ENCODE measurements at places on chromosomes 1 and 21. TPM values are rescaled to one million over a fixed set of nuclear protein-coding genes. Genes with fewer than 3 reads are reported as not detected.
A peak's percentile ranks its signal among the peaks of the same experiment; 100 is the strongest.

- DNase-seq = peak; percentile 64
These were observed 8.3 kb upstream of the C8B start for GRCh38 chr1:56973923-56974742.

DNA sequence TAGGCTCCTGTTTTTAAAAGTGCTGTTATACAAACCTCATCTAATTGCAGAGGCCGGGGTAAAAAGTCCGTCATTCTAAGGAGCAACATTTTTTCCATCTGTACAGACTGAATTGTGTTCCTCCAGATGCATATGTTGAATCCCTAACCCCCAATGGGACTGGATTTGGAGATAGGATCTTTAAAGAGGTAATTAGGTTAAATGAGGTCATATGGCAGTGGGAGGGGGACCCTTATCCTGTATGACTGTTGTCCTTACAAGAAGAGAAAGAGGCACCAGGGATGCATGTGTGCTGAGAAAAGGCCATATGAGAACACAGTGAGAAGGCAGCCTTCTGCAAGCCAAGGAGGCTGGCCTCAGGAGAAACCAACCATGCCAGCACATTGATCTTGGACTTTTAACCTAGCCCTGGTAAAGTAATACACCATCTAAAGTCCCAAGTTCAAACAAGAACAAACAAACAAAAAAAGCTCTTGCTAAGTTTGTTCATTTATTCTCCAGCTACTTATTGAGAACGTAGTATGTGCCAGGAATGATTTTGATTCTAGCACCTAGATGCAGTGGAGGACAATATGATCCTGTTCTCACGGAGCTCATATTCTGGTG is 352.4 kb downstream of the NTNG1 start:
- no peak for DNase-seq

MIXL1 gene
- not detected for total RNA-seq

GRCh38 chr1:209168204-209168603 is 415.3 kb upstream of the CAMK1G start:
- no peak for DNase-seq

GSTM4 gene
- total RNA-seq = 25.1 TPM

GRCh38 chr1:217891966-217892365 is 260.8 kb downstream of the SPATA17 start:
- DNase-seq = no peak

GRCh38 chr1:82718719-82719419 is 918.1 kb downstream of the ADGRL2 start:
- no peak for DNase-seq

DNA sequence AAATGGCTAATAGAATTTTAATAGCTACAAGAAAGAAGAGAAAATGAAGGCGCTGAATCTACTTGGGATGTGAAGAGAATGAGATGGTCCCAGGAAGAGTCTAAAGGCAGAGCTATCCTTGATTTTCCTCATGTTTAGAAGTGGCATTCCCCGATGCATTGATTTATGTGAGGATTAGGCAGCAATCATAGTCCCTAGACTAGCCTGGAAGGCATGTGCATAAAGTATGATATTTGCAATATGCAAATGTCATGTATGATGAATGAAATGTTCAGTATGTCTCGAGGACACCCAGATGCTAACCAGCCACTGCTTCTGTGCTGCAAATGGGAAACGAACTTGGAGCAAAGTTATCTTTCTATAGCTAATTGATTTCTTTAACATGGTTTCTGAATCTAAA is 641.5 kb upstream of the PLXNA2 start:
- no peak for DNase-seq

F13B gene
- total RNA-seq = not detected

- no peak for DNase-seq
These were observed 7.2 kb downstream of the PKP1 start for GRCh38 chr1:201290551-201290950.

DNA sequence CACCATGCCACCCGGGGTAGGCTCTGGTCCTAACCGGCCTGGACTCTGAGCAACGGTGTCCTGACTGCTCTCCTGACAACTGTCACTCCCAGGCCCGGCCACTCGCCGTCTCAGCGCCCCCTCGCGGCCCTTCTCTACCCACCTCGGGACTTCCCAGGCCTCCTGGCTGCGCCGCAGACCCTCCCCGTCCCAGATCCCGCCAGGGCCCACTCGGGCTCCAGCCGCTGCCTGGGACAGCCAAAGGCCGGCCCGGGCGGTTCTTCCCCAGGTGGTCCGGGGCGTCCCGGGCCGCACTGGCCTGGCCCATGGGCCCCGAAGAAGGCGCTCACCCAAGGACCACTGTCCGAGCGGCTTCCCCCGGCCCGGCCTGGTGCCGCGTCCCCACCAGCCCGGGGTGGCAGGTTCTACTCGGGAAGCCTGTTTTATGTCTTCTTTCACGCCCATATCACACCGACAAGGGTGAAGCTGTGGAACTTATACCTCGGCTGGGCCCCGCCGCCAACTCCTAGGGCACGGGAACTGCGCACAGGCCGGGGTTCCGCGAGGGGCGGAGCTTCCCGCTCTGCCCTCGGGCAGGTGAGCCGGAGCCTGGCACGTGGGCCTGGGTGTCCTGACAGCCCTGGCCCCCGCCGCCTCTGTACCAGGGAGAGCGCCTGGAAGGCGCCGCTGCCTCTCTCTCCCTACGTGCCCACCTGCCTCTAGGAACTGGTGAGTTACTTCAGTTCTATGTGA is 138.3 kb downstream of the TTLL7 start:
- DNase-seq = peak; percentile 65

DNA sequence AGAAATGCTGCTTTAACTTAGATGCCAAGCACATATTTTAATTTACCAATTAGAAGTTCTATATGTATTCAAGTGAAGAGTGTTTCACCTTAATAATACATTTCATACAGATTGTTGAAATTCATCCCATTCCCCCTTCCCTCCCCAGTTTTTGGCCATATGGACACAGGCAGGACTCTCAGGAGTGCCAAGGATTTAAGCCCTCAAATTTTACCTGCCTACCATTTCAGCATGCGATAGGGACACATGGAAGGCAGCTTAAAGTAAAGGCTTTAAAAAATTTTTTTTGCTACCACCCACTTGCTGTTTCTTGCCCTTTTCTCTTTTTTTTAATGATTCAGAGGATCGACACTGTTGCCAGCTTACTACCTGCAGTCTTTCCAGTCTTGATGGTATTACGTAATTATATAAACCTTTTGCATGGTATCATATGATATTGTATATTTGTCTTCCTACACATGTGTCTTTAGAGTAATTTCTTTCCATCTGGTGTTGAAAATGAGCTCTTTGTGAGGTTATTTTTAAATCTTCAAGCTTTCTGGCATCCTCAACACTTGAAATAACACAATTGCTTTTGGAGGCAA is 7.0 kb downstream of the EPB41 start:
- DNase-seq = no peak

- no peak for DNase-seq
These were observed 275.7 kb upstream of the C1orf174 start for GRCh38 chr1:4175566-4176405.

CTSE gene
- not detected for total RNA-seq

GRCh38 chr1:51133045-51133444 is 31.0 kb downstream of the C1orf185 start:
- no peak for DNase-seq

- no peak for DNase-seq
These were observed 21.7 kb upstream of the VASH2 start for GRCh38 chr1:212928323-212929291.

DNA sequence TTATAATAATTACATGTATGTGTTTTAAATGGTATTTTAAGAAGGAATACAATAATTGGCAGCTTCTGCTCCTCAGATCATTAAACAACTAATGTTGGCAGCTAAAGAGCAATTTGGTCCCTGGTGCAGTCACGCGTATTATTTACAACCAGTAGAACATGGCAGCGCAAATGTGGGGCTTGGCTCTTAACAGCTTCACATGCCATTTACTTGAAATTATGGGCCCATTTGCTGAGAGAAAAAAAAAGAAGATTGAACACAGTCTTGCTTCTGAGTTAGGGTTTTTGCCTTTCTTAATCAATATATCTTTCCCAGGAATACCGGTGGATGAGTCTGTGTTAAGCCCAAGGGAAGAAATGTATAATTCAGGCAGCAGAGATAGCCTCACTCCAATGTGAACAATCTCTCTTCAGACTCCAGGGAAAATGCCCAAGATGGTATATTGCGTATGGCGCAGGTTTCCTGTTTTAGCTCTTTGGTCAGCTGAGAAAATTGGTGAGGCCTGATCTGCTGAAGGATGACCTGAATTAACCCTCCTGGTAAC is 174.5 kb downstream of the DISC1 start:
- no peak for DNase-seq

DNA sequence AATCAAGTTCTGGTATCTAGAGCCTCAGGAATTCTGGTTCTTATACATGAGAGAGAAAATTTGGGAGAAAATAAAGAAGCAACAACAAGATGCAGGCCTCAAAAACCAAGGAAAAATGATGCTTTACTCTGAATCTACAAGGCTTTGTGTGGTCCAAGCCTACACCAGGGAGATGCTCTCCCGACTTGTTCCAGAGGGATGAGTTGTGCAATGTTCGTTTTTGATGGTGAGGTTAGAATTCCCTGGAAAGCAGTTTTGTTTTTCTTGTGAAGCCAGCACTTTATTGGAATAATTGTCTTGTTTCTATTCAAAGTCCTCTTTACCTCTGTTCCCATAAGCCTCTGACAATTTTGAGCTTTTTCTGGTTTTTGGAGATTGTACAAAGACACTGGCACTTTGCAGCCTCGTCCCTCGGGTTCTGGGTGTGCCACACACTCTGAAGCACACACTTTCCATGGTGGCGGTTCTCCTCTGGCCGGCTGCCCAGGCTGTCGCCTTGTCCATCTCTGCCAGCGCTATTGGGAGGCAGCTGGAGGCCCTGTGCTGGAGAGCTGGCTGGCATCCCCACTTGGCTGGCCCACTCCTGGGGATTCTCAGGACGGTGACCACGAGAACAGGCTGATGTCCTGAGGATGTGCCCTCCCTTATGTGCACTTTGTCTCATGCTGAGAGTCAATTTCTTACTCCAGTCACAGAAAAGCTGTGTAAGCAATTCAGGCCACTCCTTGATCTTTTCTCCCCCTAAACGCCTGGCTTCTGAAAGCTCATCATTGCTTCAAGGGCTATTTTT is 70.2 kb downstream of the EDEM3 start:
- no peak for DNase-seq

KRTAP13-2 gene
- not detected for total RNA-seq

- no peak for DNase-seq
These were observed 7.4 kb upstream of the DEGS1 start for GRCh38 chr1:224175617-224176016.

GRCh38 chr1:3053986-3054385 is 15.0 kb upstream of the PRDM16 start:
- no peak for DNase-seq

GRCh38 chr1:100583827-100584226 is 45.9 kb downstream of the GPR88 start:
- no peak for DNase-seq

GRCh38 chr1:58189453-58189852 is 357.1 kb downstream of the OMA1 start:
- no peak for DNase-seq

DNA sequence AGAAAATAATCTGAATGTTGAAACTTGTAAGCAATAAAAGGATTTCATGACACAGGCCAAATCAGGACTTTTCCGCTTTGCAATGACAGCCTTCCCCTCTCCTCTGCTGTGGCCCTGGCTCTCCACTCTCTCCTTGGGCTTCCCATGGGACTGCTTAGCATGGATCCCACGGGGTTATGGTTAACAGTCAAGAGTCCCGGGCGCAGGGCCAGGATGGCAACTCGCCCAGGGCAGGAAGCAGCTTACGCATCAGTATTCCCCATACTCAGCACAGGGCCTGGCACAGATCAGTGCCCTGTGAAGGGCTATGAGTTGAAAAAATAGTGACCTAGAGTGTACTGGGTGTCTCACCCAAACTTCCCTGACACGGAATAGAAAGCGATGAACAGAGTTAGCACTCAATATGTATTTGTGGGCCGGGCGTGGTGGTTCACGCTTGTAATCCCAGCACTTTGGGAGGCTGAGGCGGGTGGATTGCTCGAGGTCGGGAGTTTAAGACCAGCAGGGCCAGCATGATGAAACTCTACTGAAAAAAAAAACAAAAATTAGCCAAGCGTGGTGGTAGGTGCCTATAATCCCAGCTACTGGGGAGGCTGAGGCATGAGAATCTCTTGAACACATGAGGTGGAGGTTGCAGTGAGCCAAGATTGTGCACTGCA is 29.1 kb upstream of the GRHL3 start:
- peak; percentile 25 for DNase-seq

HRNR gene
- not detected for total RNA-seq

LCA5L gene
- total RNA-seq = not detected
